CD14-positive monocyte (primary cell): ENCODE measurements at places on chromosomes 16 and 17.
A peak's percentile ranks its signal among the peaks of the same experiment; 100 is the strongest.

DNA sequence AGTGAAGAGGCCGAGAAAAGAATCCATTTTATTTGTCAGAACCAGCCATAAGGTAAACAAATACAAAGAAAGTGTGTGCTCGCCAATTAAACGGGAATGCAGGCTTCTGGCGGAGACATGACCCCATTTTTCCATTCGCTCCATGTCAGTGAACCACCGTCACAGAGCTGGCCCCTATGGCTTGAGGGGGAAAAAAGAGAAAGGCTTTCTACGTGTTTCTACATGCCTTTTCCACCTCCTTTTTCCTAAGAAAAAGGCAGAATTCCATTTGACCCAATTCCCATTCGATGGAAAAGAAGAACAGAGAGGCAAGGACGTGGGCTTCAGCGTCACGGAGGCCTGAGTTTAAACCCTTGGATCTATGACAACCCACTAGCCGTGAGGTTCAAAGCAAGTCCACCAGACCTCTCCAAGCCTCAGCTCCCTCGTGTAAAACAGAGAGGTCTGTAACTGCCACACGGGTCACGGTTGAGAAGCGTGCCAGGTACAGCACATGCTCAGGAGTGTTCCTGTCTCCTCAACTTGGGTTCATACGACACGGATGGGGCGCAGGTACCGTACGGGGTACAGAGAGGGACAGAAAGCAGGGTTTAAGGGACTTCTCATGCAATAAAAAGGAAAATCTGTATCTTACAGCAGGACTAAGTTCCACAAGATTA is 91.9 kb downstream of the NXN start:
- no peaks in the 10 kb centered on the region for H3K36me3 ChIP-seq
- no peak overlapping the region for H3K27ac ChIP-seq
- H3K27me3 ChIP-seq, result no peaks in the 10 kb centered on the region
- no peak overlapping the region for H3K4me3 ChIP-seq
- no peak for DNase-seq

GRCh38 chr17:8910969-8911604 is 43.6 kb upstream of the PIK3R6 start:
- peak overlapping the region; percentile 60 for H3K27ac ChIP-seq
- H3K36me3 ChIP-seq, result peaks cover 55% of the 10 kb centered on the region
- peaks cover 12% of the 10 kb centered on the region for H3K4me1 ChIP-seq
- H3K27me3 ChIP-seq, result no peaks in the 10 kb centered on the region

- H3K27me3 ChIP-seq, result no peaks in the 10 kb centered on the region
- peaks cover 55% of the 10 kb centered on the region for H3K4me1 ChIP-seq
- H3K27ac ChIP-seq, result no peak overlapping the region
- H3K36me3 ChIP-seq, result peaks cover 33% of the 10 kb centered on the region
- H3K4me3 ChIP-seq, result peak overlapping the region; percentile 10
Measured at GRCh38 chr17:30805944-30806456, 18.5 kb downstream of the CRLF3 start.

DNA sequence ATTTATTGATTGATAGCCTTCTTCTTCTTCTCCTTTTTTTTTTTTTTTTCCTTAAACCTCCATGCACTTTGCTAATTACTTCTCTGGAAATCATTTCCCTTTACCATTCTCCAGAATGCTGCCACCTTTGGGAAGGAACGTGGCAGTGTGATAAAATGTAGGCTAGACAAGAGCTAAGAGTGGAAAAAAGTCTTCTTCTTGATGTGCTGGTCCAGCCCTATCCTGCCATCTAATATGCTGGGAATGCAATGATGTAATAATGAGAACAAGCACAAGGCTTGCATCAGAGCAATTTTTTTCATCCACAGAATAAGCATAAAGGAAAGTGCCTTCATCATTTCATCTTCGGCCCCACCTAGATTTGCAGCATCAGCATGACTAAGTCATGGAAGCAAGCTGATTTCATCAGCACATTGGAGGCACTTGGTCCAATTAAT is 128.7 kb upstream of the ZFHX3 start:
- peak; percentile 22 for DNase-seq
- no peak overlapping the region for H3K27ac ChIP-seq
- no peak overlapping the region for H3K4me3 ChIP-seq
- H3K4me1 ChIP-seq, result no peaks in the 10 kb centered on the region
- no peaks in the 10 kb centered on the region for H3K27me3 ChIP-seq

GRCh38 chr17:70184770-70185169 is 15.4 kb downstream of the KCNJ2 start:
- no peaks in the 10 kb centered on the region for H3K27me3 ChIP-seq
- no peak overlapping the region for H3K27ac ChIP-seq
- DNase-seq, result no peak
- no peaks in the 10 kb centered on the region for H3K36me3 ChIP-seq
- H3K4me1 ChIP-seq, result no peaks in the 10 kb centered on the region
- no peak overlapping the region for H3K4me3 ChIP-seq

GRCh38 chr17:39750131-39751015 is 12.6 kb downstream of the GRB7 start:
- no peaks in the 10 kb centered on the region for H3K36me3 ChIP-seq
- DNase-seq, result no peak
- no peaks in the 10 kb centered on the region for H3K27me3 ChIP-seq
- H3K4me1 ChIP-seq, result peaks cover 25% of the 10 kb centered on the region
- H3K4me3 ChIP-seq, result no peak overlapping the region
- no peak overlapping the region for H3K27ac ChIP-seq

- peaks cover 18% of the 10 kb centered on the region for H3K4me1 ChIP-seq
- peak within 1 kb of the TSS; percentile 96 for H3K27ac ChIP-seq
- H3K36me3 ChIP-seq, result no peaks in the 10 kb centered on the region
- H3K4me3 ChIP-seq, result peak within 1 kb of the TSS; percentile 64
- peak; percentile 75 for DNase-seq
Measured at GRCh38 chr16:70298988-70299938, at the start of gene DDX19B. Gene DDX19B (plus strand): TSS chr16:70299186. CDS start chr16:70299298, 112 bp downstream.
